ENCODE measurements at places on chromosomes 2 and 18.

GRCh38 chr2:223488814-223489213 lies 113.3 kb downstream of the SCG2 start:
- no peak for DNase-seq

DNA sequence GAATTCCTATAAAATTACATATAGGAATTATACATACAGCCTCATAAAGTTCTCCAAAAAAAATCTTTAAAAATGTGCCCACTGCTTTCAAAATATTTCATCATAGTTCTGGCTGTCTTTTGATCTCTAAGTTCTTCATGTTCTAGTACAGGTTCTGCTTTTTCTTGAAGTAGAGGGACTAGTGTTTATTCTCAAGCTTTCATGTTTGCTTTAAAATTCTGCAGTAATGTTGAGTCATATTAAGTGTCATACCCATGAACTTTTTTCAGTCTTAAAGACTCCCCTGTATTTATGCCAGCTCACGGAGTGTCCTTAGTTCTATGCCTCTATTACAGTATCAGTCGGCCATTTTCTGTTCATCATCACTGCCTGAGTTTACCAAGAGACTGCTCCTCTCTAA lies 54.8 kb upstream of the CCDC141 start:
- DNase-seq = no peak

DNA sequence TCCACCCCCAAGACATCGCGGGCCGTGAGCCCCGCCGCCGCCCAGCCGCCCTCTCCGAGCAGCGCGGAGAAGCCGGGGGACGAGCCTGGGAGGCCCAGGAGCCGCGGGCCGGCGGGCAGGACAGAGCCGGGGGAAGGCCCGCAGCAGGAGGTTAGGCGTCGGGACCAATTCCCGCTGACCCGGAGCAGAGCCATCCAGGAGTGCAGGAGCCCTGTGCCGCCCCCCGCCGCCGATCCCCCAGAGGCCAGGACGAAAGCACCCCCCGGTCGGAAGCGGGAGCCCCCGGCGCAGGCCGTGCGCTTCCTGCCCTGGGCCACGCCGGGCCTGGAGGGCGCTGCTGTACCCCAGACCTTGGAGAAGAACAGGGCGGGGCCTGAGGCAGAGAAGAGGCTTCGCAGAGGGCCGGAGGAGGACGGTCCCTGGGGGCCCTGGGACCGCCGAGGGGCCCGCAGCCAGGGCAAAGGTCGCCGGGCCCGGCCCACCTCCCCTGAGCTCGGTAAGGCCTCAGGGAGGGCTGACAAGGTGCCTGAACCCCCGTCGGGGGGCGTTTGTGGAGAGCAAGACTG lies 14.2 kb downstream of the SPEG start:
- peak; percentile 86 for DNase-seq

DNA sequence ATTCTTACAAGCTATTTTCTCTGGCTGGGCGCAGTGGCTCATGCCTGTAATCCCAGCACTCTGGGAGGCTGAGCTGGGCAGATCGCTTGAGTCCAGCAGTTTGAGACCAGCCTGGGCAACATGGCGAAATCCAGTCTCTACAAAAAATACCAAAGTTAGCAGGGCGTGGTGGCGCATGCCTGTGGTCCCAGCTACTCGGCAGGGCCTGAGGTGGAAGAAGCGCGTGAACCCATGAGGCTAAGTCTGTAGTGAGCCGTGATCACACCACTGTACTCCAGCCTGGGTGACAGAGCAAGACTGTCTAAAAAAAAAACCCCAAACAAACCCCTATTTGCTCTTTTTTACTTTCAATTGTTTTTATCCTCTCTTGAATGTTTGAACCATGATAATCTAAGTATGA lies 37.0 kb downstream of the PPP4R1 start:
- no peak for DNase-seq

DNA sequence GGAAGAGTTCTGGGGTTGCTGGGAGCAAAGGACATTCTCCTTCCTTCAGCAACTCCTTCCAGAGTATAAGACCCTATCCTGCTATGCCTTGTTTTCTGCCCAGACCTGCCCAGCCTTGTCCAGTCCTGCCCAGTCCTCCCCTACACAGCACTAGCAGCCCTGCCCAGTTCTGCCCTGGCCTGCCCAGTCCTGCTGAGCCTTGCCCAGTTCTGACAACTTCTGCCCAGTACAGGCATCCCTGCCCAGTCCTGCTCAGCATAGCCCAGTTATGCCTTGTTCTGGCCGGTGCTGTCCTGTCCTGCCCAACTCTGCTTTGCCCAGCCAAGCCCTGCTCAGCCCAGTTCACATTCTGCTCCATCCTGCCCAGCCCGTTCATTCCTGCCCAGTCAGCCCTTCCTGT lies 44.9 kb upstream of the ALK start:
- no peak for DNase-seq

DNA sequence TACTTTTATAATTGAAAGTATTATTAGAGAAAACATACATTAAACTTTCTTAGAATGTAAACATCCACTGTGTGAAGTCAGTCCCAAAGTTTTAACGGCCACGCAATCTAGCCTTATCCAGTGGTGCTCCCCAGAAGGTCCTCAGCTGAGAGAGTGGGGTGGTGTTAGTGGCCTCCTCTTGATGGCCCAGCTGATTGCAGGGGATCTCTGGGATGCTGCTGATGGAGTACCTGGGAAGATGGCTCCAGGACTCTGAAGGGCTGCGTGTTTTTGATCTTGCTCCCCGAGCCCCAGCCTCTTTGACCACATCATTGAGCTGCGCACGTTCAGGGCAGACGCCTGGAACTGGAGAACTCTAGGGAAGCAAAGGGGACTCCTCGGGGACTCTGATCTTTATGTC lies 181.4 kb downstream of the FAM210A start:
- DNase-seq = no peak

Measured in GM23338 (cell line).